ENCODE measurements at places on chromosomes 1 and 21.
A peak's percentile ranks its signal among the peaks of the same experiment; 100 is the strongest.

DNA sequence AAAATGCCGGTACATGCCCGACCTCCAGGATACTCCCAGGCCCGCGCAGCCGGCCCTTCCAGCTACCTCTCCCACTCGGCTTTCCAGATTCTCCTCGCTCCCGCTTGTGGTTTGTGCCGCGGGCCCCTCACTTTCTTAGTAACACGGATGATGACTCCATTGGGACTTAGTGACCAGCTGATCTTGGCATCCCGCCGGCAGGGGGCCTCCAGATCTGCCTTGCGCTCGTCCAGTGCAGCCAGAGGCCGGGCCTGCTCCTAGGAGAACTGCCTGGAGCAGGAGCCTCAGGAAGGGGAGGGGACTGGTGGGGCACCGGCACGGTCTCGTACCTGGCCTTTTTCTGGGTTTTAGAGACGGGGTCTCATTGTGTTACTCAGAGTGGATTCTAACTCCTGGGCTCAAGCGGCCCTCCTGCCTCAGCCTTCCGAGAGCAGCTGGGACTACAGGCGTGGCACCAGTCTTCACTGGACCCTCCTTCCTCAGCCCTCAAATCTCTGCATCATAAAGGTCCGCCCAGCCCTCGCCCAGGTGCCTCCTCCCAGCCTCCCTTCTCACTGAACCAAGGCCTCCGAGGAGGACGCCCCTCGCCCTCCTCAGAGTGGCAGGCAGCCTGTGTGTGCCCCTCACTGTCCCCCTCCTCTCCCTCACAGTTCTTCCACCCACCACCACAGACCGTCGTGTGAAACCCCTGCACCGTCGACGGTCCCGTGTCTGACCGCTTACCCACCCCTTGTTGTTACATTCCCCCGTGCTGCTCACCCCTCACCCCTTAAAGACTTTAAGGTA, 78.6 kb downstream of the SLC25A24 start:
- DNase-seq, result no peak

- DNase-seq, result no peak
Observed at GRCh38 chr1:204316164-204316563, 43.6 kb downstream of the PLEKHA6 start.

GRCh38 chr21:30206551-30207251, 9.2 kb downstream of the CLDN8 start:
- no peak for DNase-seq

- peak; percentile 47 for DNase-seq
Observed at GRCh38 chr1:153536012-153536670, 350 bp upstream of the S100A6 start.

GRCh38 chr1:2091611-2092604, 41.7 kb downstream of the PRKCZ start:
- DNase-seq, result no peak

Data from NCI-H2081 (cell line).